D341Med (cell line): ENCODE measurements at places on chromosomes 12 and 14.

GRCh38 chr14:22387776-22388241 is 201.2 kb downstream of the DAD1 start:
- peak; percentile 38 for DNase-seq

- DNase-seq = no peak
Observed at GRCh38 chr14:28398506-28398905, 368.1 kb upstream of the FOXG1 start.

DNA sequence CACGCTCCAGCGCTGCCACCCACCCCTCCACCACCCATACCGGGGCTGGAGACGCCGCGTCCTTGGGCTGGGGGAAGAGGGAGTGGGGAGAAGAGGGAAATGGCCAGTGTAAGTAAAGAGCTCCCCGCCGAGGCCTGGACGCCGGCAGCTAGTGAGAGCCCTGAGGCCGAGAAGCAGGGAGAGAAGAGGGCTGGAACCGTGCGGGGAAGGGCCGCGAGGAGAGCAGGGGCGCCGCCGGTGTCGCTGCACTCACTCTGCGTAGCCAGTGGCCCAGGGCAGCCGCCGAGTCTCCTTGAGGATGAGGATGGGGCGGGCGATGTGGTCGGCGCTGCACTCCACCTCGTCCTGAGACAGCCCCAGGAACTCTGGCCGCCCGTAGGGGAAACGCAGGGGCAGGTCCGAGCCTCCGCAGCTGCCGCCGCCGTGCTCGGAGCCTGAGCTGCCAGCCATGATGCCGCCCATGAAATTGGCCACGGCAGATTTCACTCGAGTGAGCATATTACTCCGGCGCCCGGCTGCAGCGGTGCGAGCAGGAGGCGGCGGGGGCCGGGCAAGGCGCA is 631 bp downstream of the PPM1H start:
- peak; percentile 82 for DNase-seq

GRCh38 chr12:43113135-43113534 is 438.9 kb downstream of the ADAMTS20 start:
- no peak for DNase-seq

GRCh38 chr14:23910101-23910875 is 43.3 kb upstream of the DHRS4 start:
- peak; percentile 86 for DNase-seq

GRCh38 chr14:90741682-90741946 is 74.6 kb downstream of the TTC7B start:
- no peak for DNase-seq

GRCh38 chr12:109493938-109494337 is 16.5 kb downstream of the UBE3B start:
- no peak for DNase-seq

GRCh38 chr12:10716704-10717315 is 6.3 kb downstream of the YBX3 start:
- DNase-seq = peak; percentile 45

DNA sequence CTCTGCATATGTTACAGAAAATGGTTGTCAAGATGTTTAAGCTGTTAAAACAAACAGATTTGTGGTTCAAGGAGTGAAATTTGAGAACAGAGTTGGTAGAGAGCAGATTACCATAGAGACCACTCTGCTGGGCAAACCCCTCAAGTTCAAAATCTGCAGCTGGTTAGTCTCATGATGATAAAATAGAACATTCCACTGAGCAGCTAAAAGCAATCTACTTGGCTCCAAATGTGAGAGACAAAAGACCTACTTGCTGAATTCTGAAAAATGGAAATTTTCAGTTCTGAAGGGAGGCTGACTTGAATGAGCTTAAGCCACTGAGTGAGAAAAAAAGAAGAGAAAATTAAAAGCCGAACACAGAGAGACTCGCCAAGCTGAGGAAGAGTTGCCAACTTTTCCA is 519.3 kb downstream of the NOVA1 start:
- DNase-seq = no peak

DNA sequence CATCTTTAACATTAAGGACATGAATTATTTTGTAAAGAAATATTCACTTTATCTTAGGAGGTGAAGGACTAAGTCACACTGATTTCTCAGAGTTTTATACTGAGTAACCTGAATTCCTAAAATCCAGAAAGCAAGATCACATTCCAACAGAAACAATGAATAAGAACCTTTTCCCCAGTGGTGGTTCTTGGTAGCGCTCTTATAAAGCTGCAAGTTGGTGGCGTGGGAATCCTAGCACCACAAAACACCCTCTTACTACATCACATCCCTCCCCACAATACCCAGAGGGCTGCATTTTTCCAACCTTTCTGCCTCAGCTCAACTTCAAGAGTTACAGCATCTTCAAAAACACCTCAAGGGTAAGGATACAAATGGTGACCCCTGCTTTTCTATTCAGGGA is 44.0 kb upstream of the SMUG1 start:
- no peak for DNase-seq

GRCh38 chr14:58713677-58714076 is 75.9 kb downstream of the DACT1 start:
- no peak for DNase-seq

DNA sequence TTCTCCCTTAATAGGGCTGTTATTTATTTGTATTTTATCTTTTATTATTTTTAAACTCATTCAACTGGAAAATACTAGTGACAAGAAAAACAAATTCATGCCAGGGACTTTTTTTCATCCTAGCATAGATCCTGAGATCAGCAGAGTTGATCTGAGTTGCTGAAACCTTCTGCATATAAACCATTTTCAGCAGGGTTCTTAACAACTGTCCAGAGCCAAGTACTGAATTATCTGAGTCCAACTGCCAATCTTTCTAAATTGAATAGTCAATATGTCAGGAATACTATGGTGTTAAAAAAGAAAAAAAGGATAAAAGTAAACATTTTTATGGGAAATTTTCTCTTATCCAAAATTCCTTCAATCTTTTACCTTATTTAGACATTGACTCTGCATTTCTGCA is 28.6 kb downstream of the CDC42BPB start:
- no peak for DNase-seq

DNA sequence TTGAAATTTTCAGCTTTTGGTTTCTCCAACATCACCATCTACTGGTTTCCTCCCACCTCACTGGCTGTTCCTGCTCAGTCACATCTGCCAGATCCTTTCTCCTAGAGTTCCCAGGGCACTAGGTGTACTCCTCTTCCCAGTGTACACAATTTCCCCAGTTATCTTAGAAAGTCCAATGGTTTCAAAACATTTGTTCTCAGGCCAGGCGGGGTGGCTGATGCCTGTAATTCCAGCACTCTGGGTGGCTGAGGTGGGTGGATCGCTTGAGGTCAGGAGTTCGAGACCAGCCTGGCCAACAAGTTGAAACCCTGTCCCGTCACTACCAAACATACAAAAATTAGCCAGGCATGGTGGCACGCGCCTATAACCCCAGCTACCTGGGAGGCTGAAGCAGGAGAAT is 60.7 kb downstream of the SPPL3 start:
- no peak for DNase-seq

GRCh38 chr12:121872546-121873215 is 14.0 kb upstream of the HPD start:
- DNase-seq = peak; percentile 61

GRCh38 chr14:99181804-99182520 is 90.0 kb downstream of the BCL11B start:
- DNase-seq = no peak

DNA sequence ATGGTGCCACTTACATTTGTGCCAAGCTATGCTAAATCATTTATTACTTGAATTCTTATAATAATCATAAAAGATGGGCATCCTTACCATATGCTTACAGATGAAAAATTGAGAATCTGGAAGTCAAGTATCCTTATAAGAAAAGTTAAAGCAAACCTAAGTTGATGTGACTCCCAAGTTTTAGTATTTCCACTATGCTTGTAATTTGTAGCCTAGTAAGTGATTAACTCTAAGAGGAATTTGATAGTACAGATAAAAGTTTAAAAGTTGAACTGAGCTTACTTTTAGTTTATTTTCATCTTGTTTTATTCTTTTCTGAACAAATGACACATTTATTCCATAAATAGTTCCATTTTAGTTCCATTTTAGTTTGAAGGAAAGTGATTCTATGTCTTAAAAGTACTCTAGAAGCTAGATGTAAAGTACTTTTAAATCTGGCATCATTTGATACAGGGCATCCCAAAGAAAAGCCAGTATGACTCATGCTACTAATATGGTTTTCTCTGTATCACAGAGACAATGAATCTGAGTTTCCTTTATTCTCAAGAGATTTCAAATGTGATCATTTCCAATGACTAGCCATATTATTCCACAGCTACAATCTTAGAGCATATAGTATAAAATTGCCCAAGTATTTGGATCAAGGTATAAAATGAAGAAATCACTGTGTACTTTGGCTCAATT is 596.0 kb downstream of the SLC16A7 start:
- DNase-seq = no peak

- peak; percentile 45 for DNase-seq
Observed at GRCh38 chr14:70955543-70956480, 48.6 kb downstream of the PCNX1 start.

DNA sequence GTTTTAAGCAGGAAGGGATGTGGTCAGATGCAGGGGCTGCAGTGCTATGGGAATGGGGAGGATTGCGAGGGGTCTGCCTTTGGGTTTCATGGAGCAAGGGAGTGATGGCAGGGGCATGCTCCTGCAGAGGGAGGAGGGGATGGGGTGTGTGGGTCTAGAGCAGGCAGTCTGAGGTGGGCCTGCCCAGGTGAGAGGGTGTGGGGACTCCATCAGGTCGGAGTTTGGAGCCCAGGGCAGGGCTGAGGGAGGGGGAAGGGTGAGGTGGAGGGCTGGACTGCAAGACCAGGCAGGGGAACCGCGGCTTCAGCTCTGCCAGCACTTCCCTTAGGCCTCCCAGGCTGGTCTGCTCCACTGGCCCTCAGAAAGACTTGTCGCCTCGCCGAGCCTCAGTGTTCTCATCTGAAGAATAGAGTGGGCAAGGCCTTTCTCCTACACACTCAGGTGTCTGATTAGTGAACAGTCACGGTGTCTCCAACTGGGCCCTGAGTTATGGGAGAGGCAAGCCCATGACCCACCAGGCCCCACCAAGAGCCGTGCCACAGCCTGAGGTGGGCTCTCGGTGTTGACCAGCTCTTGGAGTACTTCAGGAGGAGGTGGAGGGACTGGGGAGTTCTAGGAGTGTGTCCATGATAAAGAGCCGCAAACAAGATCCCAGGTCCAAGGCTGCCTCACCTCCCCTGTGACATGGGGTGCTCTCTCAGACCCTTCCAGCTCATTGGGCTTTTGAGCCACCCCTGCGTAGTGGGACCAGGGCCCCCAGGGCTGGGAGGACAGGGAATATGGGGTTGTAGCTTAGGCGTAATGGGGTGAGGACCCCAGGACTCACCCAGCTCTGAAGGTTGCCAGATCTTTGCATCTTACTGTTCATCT is 20.1 kb upstream of the KRT80 start:
- DNase-seq = no peak

- no peak for DNase-seq
Observed at GRCh38 chr12:72295744-72296143, 23.6 kb downstream of the TRHDE start.

- no peak for DNase-seq
Observed at GRCh38 chr12:68310370-68310769, 21.8 kb downstream of the MDM1 start.

GRCh38 chr14:72518809-72519377 is 375.0 kb downstream of the DPF3 start:
- no peak for DNase-seq

- peak; percentile 57 for DNase-seq
Observed at GRCh38 chr12:43758247-43758727, 303 bp downstream of the PUS7L start.

- no peak for DNase-seq
Observed at GRCh38 chr12:20097626-20098025, 270.7 kb upstream of the PDE3A start.

DNA sequence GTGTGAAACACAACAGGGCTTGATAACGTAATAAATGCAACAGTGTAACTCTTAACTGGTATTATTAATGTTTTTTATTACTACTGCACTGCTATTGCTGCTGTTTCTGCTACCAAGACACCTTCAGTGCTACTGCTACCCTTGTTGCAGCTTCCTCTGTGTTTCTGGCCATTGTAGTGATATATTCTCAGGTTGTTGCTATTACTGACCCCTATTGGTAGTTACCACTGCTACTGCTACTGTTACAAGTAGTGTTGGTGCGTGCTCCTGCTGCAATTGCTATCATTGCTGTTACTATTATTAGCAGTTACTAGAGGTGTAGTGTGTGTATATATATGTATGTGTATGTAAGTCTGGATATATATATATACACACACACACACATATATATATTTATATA is 87.2 kb upstream of the PTPRB start:
- no peak for DNase-seq

GRCh38 chr12:53862831-53863230 is 75.8 kb upstream of the HOXC13 start:
- DNase-seq = no peak

GRCh38 chr12:45879363-45879895 is 110.9 kb downstream of the SCAF11 start:
- no peak for DNase-seq

DNA sequence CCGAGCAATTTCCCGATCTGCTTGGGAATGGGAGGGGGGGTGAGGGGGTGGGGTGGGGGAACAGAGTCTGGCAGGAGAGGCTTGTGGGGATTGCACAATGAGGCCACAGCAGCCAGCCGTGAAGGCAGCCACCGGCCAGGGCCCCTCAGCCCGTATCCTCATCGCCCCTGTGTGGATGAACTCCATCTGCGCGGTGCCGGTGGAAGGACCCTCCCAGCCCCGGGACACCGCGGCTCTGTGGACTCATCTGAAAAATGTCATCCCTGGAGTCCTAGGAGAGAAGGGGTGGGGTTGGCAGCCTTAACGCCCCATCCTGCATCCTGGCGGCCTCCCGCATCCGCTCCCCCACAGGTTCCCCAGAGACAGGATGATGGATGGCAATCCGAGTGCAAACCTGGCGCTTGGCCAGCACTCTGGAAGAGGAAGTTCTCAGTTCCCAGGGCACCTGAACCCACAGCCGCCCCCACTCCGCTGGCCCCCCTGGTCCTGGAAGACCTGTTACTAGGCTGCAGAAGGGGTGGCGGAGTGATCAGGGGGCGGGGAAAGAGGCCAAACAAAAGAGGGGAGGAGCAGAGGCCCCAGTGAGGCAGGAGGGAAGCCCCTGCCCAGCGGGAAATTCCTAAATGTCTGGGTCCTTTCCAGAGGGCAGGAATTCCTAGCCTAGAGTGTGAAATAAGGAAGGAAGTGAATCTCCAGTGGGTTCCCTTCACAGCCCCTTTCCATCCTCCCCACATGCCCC is 1.2 kb upstream of the TNFAIP2 start:
- DNase-seq = peak; percentile 71

DNA sequence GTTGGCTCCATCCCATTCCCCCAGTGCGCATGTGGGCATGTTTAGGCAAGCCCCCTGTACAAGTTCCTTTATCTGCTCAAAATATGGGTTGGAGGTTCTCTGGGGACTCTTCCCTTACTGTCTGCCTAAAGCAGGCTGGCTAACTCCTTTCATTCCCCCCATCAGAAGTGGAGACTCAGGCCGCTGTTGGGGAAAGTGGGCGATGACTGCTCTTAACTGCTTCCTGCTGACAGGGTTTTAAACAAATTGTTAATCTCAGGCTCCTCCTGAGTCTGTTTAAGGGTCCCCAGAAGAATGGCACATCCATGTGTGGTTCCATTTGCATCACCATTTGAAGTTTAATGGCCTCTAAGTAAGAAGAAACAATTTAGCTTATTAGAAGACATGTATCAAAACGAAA is 15.4 kb upstream of the FAR2 start:
- no peak for DNase-seq
